ENCODE measurements at places on chromosomes 12 and 14.

DNA sequence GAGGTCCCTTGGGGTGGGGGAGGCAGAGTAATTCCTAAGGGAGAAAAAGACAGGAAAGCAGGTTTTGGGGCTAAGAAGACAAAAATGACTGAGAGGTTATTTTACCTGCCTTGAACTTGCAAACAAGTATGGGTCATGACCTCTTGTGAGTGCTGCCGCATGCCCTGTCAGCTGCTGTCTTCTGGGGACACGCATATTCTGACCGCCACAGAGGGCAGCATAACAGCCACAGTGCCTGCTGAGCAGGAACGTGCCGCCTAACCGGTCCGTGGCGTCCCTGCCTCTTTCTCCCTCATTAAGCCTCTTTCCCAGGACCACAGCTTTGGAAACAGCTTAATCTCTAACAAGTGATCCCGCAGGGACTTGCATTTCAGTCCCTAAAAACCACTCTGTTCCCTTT is 51.3 kb upstream of the KCNA1 start:
- DNase-seq, result no peak

- DNase-seq, result no peak
These were observed 98.9 kb downstream of the CHST11 start for GRCh38 chr12:104555648-104556047.

- no peak for DNase-seq
These were observed 202.3 kb upstream of the C14orf180 start for GRCh38 chr14:104377256-104377655.

GRCh38 chr12:131192951-131193350 is 239.2 kb downstream of the ADGRD1 start:
- DNase-seq, result no peak

DNA sequence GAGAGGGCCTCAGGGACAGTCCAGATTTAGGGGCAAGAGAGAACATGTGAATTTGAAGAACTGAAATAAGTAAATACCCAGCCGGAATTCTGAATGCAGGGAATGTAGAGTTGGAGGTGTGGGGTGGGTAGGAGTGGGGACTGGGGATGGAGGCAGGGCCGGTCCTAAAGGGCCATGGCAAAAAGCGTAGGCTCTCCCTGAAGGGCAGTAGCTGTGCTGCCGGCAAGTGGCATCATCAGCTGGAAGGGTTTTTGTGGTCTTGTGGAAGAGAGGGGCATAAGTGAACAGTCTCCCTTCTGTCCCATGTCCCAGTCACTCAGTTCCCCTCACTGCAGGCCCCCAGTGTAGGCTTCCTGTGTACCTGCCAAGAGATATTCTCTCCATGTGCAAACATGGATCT is 104.6 kb downstream of the GCH1 start:
- no peak for DNase-seq

GRCh38 chr12:98045395-98045794 is 470.0 kb upstream of the TMPO start:
- no peak for DNase-seq

DNA sequence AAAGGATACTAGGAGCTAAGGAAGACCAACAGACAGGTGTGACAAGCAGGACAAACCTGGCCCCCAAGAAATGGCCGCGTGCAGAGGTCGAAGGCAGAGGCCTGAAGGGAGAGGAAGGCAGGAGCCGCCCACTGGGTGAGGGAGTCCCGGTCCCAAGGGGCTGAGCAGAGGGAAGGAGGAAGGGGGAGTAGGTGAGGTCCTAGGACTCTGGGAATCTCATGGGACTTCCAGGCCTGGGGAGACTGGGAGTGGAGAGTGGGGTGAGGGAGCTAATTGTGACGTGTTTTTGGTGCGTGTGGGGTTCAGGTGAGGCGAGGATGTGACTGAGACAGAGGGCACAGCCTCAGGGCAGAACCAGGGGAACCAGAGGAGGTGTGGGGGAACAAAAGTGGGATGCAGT is 11.7 kb upstream of the FLVCR2 start:
- DNase-seq, result no peak

GRCh38 chr12:89059056-89059455 is 293.2 kb downstream of the DUSP6 start:
- DNase-seq, result no peak

DNA sequence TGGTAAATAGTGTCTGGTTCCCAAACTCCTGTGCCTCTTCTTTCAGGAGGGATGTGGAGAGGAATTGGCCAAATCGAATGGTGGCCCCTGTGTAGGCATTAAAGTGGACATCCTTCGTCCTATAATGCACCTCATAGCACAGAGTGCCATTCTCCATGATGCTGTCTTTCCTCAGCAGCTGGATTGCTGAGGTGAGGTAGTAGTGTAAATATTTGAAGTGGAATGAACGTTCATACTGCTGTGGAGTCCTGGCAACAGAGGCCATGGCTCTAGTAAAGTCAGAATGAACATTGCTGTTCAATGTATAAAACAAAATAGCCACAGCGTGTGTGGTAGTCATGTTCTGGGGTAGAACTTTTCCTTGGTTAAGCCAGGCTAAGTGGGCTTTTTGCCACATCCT is 2.7 kb downstream of the ART4 start:
- DNase-seq, result no peak

- no peak for DNase-seq
These were observed 5.8 kb downstream of the HNRNPA1 start for GRCh38 chr12:54286042-54287030.

GRCh38 chr12:25743679-25744215 is 190.7 kb upstream of the LMNTD1 start:
- DNase-seq, result no peak

GRCh38 chr12:6276956-6277620 is 33.4 kb upstream of the PLEKHG6 start:
- DNase-seq, result no peak

DNA sequence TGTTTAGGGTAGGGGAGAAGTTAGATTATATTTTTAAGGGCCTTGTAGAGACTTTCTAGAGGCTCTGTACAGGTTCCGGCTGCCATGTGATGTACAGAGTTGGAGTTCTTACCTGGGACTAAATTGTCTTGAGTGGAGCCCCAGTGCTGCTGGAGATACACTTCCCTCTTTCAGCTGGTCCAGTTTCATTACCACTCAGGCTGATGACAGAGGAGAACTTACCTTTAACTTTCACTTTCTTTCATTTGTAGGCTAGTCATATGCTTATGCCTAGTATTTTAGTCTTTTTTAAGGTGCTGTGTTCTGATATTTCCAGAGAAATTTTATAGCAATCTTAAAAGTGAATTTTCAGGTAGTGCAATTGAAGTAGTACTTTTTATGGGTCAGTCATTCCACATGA is 117.3 kb downstream of the ERC1 start:
- DNase-seq, result no peak

DNA sequence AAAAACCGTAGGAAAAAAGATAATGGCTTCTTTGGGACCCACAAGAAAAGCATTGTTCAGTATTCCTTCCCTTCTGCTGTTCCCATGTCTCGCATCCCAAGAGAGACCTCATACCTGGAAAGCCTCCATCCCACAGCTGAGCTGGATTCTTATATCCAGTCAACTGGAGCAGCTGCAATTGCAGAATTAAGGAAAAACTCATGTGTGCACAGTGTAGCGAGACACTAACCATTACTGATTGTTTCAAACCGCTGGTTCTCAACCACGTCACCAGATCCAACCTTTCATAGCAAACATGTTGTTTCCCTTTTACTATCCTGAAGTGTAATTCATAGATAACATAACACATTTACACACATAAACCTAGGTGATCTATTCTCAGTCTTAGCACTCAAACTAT is 5.5 kb upstream of the RNASE10 start:
- DNase-seq, result no peak

- no peak for DNase-seq
These were observed 207.3 kb downstream of the TTC7B start for GRCh38 chr14:90608929-90609341.

GRCh38 chr14:23636317-23637211 is at the start of gene DHRS2:
Gene DHRS2 (plus strand): TSS chr14:23636364. CDS start chr14:23638865, 2,501 bp downstream.
- DNase-seq, result no peak

DNA sequence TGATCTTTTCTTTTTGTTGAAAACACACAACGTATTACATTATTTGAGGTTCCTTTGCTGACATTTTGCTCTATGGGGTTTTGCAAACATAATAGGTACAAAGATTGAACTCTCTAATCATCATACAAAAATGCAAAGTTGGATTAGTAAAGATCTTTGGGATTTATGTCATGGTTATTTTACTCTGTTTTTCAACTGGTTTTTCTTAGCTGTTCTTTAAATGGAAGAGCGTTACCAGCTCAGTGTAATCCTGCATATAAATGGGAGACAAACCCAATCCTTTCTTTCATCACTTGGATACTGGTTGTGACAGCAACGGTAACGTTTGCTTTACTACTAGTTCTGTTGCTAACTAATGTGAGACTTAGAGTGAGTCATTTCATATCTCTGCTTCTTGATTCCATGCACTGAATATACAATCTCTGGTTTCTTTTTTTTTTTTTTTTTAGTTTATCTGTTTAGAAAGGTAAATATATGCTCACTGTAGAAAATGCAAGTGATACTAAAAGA is 104.9 kb upstream of the NOVA1 start:
- no peak for DNase-seq

Measured in cerebellar nuclear complex (tissue), 1 donor.